Endothelial cell of umbilical vein (primary cell): ENCODE measurements at places on chromosomes 7 and 10. TPM values are rescaled to one million over a fixed set of nuclear protein-coding genes. Genes with fewer than 3 reads are reported as not detected.

AEBP1 gene
- total RNA-seq = 47.7 and 48.0 TPM in 2 replicates

- no peak for DNase-seq
These were observed 3.2 kb downstream of the ZNF775 start for GRCh38 chr7:150382123-150382843.

- DNase-seq = no peak
These were observed 157.8 kb downstream of the DNAJB6 start for GRCh38 chr7:157494506-157495176.

DNA sequence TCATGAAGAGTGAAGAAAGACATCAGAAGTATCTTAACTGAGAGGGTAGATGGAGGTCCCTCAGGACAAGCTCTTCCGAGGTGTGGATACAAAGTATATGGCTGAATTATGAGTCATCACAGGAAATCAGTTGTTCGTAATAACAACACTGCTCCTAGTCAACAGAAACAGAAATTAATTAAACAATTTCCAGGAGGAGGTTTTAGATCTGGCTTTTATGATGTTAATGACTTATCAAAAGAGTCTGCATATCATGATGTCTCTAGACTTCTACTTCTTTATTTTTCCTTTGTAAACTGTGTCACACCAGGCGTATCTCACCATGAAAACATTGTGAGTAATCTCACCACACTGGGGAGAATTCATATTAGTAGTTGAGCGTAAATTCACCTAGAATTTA is 31.2 kb downstream of the OSBPL3 start:
- DNase-seq = peak; percentile 40
